Neural progenitor cell (in vitro differentiated cells): ENCODE measurements at places on chromosomes 12 and 14. TPM values are rescaled to one million over a fixed set of nuclear protein-coding genes. Genes with fewer than 3 reads are reported as not detected.
A peak's percentile ranks its signal among the peaks of the same experiment; 100 is the strongest.

KRT85 gene
- total RNA-seq = not detected in 2 replicates

OVCH1 gene
- 0.06 TPM in 1 of 2 replicates, not detected in the other for total RNA-seq

TMEM63C gene
- 1.1 and 1.5 TPM in 2 replicates for total RNA-seq

MAP3K12 gene
- total RNA-seq = 17.2 and 24.5 TPM in 2 replicates

ACTN1 gene
- total RNA-seq = 70.7 and 97.7 TPM in 2 replicates

SERPINA12 gene
- not detected in 2 replicates for total RNA-seq

FOXG1 gene
- total RNA-seq = 0.69 and 1.5 TPM in 2 replicates

RBP5 gene
- total RNA-seq = not detected in 2 replicates

ADCY4 gene
- total RNA-seq = not detected in 2 replicates

STXBP6 gene
- total RNA-seq = 5.9 and 11.0 TPM in 2 replicates

DNA sequence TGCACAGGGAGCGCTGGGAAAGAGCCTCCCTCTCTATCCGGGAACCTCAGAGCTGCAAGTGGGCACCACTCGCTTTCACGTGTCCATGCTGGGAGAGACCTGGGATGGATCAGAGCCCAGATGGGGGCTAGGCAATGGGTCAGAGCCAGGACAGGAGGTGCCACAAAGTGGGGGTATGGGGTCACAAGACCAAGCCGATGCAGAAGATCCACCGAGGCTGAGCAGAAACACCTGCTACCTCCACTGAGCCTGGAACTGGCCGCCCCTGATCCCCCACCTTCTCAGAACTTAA lies 180.9 kb upstream of the SFSWAP start:
- no peak for DNase-seq
- no peaks in the 10 kb centered on the region for H3K27me3 ChIP-seq
- no peaks in the 10 kb centered on the region for H3K4me1 ChIP-seq
- H3K36me3 ChIP-seq = no peaks in the 10 kb centered on the region

DNA sequence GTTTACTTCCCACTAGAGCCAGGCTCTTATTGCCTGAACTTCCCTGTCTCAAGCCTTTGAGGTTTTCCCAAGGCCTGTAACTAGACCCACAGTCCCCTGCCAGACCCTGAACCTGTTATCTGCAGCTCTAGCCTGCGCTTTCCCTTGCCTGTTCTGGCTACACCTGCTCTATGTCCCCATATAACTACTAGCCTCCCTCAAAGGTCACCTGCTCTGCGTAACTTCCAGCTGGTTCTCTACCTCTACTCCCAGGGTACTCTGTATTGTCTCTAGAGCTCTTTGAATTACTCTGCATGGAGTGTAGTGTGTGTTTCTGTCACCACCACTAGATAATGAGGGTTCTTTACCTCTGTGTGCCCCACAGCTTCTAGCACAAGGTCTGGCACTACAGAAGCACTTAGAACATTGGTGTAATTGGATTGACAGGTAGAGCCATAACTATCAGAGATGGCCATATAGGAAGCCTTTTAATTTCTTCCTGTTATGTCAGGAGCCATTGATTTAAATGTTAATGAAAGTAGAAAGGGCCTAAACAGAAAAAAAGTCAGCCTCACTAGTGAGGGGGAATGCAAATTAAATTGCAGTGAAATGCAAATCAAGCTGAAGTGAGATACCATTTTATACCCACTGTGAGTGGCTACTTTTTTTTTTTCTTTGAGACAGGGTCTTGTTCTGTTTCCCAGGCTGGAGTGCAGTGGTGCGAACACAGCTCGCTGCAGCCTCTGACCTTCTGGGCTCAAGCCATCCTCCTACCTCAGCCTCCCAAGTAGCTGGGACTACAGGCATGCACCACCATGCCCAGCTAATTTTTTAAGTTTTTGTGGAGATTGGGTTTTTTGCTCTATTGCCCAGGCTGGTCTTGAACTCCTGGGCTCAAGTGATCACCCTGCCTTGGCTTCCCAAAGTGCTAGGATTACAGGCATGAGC lies 47.8 kb downstream of the EID3 start:
- no peak overlapping the region for H3K27ac ChIP-seq
- H3K27me3 ChIP-seq = no peaks in the 10 kb centered on the region
- no peak for DNase-seq
- H3K4me3 ChIP-seq = no peak overlapping the region
- H3K4me1 ChIP-seq = no peaks in the 10 kb centered on the region

DNA sequence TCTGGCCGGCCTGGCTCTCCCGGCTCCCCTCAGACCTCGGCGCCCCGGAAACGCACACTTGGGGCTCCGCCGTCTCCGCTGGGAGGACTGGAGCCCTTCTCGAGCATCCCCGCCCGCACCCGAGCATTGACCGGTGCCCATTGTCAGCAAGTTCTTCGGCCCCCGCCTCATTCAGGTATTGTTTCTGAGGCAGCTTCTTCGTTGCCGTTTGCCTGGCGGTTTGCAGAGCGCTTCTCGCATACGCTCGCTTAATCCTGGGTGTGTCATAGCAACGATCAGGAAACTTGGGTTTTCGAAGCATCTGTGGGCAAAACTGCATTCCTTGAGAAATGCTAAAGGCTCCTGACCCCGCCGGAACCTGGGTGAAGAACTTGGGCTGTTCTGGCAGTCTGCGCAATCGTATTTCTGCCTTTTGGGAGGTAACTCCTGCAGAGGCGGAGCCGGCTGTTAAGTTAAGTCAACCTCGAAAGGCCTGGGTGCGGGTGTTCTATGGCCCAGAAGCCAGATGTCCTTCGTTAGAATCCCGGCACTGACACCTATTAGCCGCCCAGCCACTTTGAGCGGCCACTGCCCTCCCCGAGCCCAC lies 518 bp downstream of the GSKIP start:
- H3K27me3 ChIP-seq = no peaks in the 10 kb centered on the region
- H3K4me1 ChIP-seq = peaks cover 16% of the 10 kb centered on the region
- peak overlapping the region; percentile 71 for H3K4me3 ChIP-seq
- H3K36me3 ChIP-seq = no peaks in the 10 kb centered on the region

DNA sequence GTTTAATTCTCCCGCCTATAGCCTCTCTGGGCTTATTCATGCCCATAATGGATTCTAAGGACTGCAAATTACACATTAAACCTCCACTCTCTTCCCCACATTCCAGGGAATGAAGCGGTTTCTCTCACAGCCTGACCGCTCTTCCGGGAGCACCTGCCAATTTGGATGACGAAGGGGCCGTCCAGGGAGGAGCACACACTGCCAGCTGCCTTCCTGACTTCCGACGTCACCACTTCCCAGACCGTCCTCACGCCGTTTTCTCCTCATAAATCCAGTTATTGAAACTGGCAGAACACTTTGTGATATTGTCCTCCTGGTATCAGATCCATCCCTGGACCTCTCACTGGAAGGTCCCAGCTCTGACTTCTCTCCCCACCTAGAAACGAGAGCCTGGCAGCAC lies 87.6 kb downstream of the GCH1 start:
- peaks cover 21% of the 10 kb centered on the region for H3K4me1 ChIP-seq
- H3K36me3 ChIP-seq = no peaks in the 10 kb centered on the region
- H3K27me3 ChIP-seq = no peaks in the 10 kb centered on the region
- no peak for DNase-seq
- H3K27ac ChIP-seq = no peak overlapping the region

DNA sequence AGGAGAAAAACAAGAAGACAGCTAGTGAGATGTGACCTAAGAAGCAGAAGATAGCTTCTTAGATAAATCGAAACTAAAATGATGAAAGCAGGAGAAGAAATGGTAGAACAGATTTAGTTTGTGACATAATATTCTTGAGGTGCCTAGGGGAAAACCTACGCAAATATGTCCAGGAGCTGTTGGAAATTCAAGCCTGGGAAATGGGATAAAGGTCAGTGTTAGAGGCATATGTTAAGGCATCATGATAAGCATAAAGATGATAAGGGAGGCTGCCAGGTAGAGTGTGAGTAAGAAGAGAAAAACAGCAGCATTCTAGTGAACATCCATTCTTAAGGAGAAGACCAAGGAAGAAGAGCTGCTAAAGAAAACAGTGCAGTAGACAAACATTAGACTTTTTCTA lies 109.6 kb upstream of the LGR5 start:
- H3K36me3 ChIP-seq = no peaks in the 10 kb centered on the region
- no peak overlapping the region for H3K4me3 ChIP-seq
- no peaks in the 10 kb centered on the region for H3K27me3 ChIP-seq
- H3K27ac ChIP-seq = no peak overlapping the region
- DNase-seq = no peak

DNA sequence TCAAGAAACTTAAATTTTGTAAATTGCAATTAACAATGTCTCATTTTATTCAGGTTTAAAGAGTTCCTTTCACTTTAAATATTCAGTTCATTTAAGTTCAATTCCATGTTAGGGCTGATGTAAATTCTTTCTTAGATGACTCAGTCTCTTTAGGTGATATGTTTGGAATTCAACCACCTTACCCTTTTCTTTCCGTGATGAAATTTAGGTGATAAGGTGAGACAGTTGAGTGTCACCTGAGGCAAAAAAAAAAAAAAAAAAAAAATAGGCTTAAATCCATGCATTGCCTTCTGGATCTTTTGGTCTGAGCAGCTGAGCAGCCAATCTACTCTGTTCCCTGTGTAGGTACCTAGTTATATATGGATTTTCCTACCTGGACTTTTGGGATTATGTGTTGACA lies 299.5 kb downstream of the DAD1 start:
- no peaks in the 10 kb centered on the region for H3K36me3 ChIP-seq
- H3K4me1 ChIP-seq = peaks cover 10% of the 10 kb centered on the region
- no peak overlapping the region for H3K27ac ChIP-seq
- no peak overlapping the region for H3K4me3 ChIP-seq
- no peaks in the 10 kb centered on the region for H3K27me3 ChIP-seq
- no peak for DNase-seq

GRCh38 chr12:25695574-25695973 lies 142.5 kb upstream of the LMNTD1 start:
- no peak overlapping the region for H3K27ac ChIP-seq
- H3K4me1 ChIP-seq = peaks cover 3% of the 10 kb centered on the region
- no peak overlapping the region for H3K4me3 ChIP-seq
- H3K36me3 ChIP-seq = no peaks in the 10 kb centered on the region
- no peak for DNase-seq
- no peaks in the 10 kb centered on the region for H3K27me3 ChIP-seq

GRCh38 chr14:27863166-27863565 lies 903.4 kb upstream of the FOXG1 start:
- no peak for DNase-seq
- H3K27me3 ChIP-seq = no peaks in the 10 kb centered on the region
- H3K4me3 ChIP-seq = no peak overlapping the region
- no peaks in the 10 kb centered on the region for H3K4me1 ChIP-seq

- peaks cover 13% of the 10 kb centered on the region for H3K4me1 ChIP-seq
- no peaks in the 10 kb centered on the region for H3K36me3 ChIP-seq
- H3K27me3 ChIP-seq = peaks cover 37% of the 10 kb centered on the region
- no peak overlapping the region for H3K4me3 ChIP-seq
Observed at GRCh38 chr14:97456958-97457357, 659.8 kb downstream of the VRK1 start.

GRCh38 chr12:97476255-97476654 lies 13.7 kb downstream of the RMST start:
- H3K4me3 ChIP-seq = no peak overlapping the region

- H3K4me3 ChIP-seq = no peak overlapping the region
- H3K36me3 ChIP-seq = no peaks in the 10 kb centered on the region
- no peaks in the 10 kb centered on the region for H3K27me3 ChIP-seq
- H3K4me1 ChIP-seq = peaks cover 17% of the 10 kb centered on the region
- no peak for DNase-seq
- no peak overlapping the region for H3K27ac ChIP-seq
Observed at GRCh38 chr12:128794661-128795529, 28.9 kb downstream of the SLC15A4 start.

- peaks cover 45% of the 10 kb centered on the region for H3K4me1 ChIP-seq
- H3K27ac ChIP-seq = no peak overlapping the region
- DNase-seq = peak; percentile 40
- no peaks in the 10 kb centered on the region for H3K27me3 ChIP-seq
- H3K36me3 ChIP-seq = no peaks in the 10 kb centered on the region
Observed at GRCh38 chr14:103544388-103545218, 15.6 kb downstream of the TRMT61A start.

DNA sequence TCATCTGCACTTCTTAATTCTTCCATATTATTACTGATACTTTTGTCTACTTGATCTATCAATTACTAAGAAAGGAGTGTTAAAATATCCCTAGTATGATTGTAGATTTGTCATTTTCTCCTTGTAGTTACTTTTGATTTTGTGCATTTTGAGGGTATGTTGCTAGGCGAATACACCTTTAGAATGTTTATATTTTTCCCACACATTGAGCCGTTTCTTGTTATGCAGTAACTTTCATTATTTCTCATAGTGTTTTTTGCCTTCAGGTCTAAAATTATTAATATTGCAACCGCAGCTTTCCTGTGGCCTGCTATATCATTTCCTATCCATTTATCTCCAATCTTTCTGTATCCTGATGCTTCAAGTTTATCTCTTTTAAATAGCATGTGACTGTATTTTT lies 44.6 kb upstream of the C12orf42 start:
- no peaks in the 10 kb centered on the region for H3K27me3 ChIP-seq
- no peaks in the 10 kb centered on the region for H3K36me3 ChIP-seq
- no peak overlapping the region for H3K4me3 ChIP-seq

DNA sequence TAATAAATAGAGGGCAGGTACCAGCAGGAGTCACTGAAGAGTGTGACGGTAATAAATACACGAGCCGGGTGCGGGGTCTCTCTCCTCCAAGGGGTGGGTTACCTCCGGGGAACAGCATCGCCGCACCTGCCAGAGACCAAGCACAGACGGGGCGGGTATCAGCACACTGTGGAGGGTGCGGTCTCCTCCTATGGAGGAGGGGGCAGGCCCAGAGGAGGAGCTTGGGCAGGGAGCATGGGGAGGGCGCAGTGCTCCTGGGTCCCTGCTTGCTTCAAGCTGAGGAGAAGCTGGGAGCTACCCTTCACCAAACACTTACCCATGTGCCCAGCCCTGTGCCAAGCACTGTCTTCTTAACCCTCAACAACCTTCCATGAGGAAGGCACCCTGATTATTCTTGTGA lies 12.8 kb downstream of the PGF start:
- no peak overlapping the region for H3K4me3 ChIP-seq
- no peaks in the 10 kb centered on the region for H3K36me3 ChIP-seq
- no peak overlapping the region for H3K27ac ChIP-seq
- H3K4me1 ChIP-seq = no peaks in the 10 kb centered on the region
